ENCODE measurements at places on chromosomes 11 and 22. TPM values are rescaled to one million over a fixed set of nuclear protein-coding genes. Genes with fewer than 3 reads are reported as not detected.

DNA sequence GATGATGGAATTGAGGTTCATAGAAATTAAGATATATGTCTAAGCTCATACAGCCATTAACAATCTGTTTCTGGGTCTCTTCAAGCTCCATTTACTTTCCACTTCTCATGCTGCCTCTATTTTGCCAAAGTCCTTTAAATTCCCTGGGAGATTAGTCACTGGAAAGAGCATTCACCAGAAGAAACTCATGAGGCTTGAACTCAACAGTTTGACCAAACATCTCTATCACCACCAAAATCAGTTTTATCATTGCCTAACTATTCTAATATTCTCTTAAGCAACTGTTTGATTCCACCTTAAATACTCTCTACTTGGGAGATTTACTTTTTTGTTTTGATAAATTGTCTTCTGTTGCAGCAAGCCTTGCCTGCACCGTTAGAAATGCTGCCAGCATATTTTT lies 881.3 kb downstream of the KCNA4 start:
- no peak overlapping the region for H3K4me3 ChIP-seq
- H3K27me3 ChIP-seq = no peaks in the 10 kb centered on the region
- no peak for DNase-seq

- H3K4me1 ChIP-seq = peaks cover 6% of the 10 kb centered on the region
- H3K27me3 ChIP-seq = no peaks in the 10 kb centered on the region
- H3K4me3 ChIP-seq = no peak overlapping the region
- peak; percentile 90 for DNase-seq
- H3K27ac ChIP-seq = peak overlapping the region; percentile 67
These were observed 69.7 kb upstream of the CDON start for GRCh38 chr11:126132319-126132718.

- H3K4me1 ChIP-seq = no peaks in the 10 kb centered on the region
These were observed 84.3 kb downstream of the MSANTD4 start for GRCh38 chr11:105937738-105938137.

Gene PIWIL4
- total RNA-seq = 2.9 TPM

Gene CSRP3
- total RNA-seq = not detected
